ENCODE measurements at places on chromosomes 7 and 10.

DNA sequence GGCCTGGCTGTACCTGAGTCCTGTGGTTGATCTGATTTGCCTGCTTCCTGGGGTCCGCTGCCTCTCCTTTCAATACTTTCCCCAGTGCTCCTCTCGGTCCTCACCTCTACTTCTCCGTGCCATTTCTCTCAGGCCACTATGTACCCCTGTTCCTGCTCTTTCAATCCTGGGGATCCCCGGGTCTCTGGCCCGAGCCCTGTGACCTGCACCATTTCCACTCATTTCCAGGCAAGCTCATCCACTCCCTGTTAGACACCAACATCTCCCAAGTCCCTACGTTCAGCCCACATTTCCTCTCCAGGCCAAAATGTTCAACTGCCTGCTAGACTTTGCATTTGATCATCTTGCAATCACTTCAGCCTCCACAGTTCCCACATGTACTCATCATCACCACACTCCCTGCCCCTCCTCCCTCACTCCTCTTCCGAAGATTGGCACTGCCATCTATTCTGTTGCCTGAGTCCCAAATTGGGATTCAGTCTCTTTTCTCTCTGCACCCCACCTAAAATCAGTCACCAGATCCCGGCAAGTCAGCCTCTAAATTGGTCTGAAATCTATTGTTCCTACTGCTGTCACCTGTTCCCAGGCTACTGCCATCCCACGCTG, 34.4 kb upstream of the ZMIZ1 start:
- DNase-seq = no peak

GRCh38 chr7:95424716-95425115, 10.1 kb downstream of the PON2 start:
- no peak for DNase-seq

GRCh38 chr7:108589874-108590273, 20.2 kb downstream of the DNAJB9 start:
- no peak for DNase-seq

- no peak for DNase-seq
Observed at GRCh38 chr10:125084191-125084613, 76.2 kb downstream of the CTBP2 start.

All from stimulated activated CD8-positive, alpha-beta memory T cell treated with anti-CD3 and anti-CD28 coated beads, Interleukin-15, amount 100 ng/mL, for 48 hours (primary cell).